ENCODE measurements at places on chromosomes 5 and 9.

GRCh38 chr5:3121813-3122212, 370.3 kb upstream of the IRX2 start:
- no peak for DNase-seq

GRCh38 chr5:129601576-129601975, 141.5 kb downstream of the ADAMTS19 start:
- no peak for DNase-seq

DNA sequence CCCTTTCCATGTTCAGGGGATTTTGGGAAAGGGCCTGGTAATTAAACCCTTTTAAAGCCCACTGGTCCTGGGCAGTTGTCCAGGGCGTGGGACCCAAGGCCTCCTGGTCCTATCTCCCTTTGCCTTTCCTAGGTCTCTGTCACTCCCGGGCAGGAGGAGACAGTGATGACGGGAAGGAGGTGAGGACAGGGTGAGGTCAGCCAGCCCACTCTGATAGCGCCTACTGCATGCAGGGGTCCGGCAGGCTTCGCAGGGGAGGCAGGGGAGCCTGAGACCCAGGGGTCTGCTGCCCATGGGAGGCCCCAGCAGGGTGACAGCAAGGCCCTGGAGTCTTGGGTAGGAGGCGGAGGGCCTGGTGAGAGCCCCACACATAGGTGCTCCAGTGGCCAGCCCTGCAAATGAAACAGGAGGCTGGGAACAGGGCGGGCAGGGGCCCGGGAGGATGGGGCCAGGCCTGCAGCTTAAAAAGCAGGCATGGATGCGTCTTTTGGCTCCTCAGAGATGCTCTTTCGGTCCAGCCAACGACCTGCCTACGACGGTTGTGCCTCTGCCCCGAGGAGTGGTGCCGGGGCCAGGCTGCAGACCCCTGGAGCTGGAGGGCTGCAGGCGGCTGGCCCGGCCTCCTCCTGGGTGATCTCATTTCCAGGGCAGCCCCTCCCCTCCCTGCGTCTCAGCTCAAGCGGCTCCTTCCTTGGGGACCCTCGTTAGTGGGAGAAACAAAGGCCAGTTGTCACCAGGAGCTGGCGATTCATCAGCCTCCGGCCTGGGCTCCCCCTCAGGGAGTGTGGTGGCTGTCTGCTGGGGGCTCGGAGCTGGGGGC, 6.7 kb upstream of the RXRA start:
- no peak for DNase-seq

DNA sequence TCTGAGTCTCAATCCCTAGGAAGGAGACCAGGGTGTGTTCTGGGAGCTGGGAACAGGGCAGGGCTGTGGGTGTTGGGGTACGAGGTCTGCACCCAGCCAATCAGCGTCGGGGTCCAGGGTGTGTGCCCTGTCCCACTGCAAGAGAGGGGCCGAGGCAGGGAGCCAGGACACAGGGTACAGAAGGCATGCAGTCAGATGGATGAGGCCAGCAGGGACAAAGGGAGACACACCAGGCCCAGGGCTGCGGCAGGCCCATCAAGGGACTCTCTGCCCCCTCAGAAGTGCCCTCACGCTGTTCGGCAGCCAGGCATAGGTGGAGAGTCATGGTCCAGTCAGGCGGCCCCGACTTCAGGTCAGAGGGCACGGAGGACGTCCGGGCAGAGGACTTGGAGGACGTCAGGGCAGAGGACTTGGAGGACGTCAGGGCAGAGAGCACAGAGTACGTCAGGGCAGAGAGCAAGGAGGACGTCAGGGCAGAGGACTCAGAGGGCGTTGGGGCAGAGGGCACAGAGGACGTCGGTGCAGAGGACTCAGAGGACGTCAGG, 28.8 kb upstream of the ADAMTS2 start:
- DNase-seq = no peak

- no peak for DNase-seq
Measured at GRCh38 chr5:53815471-53815870, 255.0 kb downstream of the NDUFS4 start.

- DNase-seq = no peak
Measured at GRCh38 chr9:101848485-101848919, 110.1 kb upstream of the GRIN3A start.

DNA sequence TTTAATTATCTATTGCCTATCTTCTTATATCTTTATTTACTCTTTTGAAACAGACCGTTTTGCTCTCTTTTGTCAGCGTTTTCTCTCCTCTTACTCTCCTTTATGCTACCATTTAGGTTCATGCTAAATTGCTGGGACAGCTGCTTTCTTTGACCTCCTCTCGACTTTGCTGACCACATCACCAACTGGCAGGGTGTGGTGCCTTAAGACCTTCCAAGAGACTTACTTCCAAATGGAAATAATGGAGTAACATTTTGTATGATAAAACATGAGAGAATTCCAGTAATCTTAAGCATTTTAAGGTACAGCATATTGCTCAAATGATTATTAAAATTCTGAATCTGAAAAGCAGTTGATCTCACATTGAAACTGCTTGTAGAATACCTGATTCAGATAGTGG, 71.5 kb upstream of the MEF2C start:
- no peak for DNase-seq

GRCh38 chr5:167576897-167577296, 714.5 kb upstream of the WWC1 start:
- DNase-seq = no peak

DNA sequence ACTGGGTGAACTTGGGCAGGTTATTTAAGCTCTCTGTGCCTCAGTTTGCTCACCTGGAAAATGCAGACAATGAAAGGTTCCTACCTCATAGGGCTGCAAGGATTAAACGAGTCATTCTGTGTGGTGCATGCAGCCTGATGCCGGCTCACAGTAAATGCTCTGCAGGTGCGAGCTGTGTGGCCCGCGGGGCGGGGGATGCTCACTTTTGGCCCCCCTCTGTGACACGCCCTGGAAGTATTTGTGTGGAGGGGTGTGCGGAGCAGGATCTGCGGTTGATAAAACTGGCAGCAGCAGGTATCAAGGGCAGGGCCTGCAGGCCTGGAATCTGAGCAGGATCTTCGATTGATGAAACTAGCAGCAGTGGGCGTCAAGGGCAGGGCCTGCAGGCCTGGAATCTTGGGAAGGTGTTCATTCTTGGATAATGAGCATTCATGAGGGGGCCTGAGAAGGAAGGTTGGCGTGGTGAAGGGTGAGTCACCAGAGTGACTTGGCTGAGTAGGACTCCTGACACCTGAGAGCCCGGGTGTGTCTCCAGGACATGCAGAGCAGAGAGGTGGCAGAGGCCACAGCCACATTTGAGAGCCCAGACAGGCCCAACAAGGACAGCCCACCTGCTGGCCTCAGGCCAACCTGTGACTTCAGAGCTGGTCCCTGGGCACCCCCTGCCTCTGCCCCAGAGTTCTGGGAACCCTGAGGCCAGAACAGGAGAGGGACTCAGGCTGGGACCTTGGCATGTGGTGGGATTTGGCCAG, 11.9 kb downstream of the UNC5A start:
- DNase-seq = no peak

DNA sequence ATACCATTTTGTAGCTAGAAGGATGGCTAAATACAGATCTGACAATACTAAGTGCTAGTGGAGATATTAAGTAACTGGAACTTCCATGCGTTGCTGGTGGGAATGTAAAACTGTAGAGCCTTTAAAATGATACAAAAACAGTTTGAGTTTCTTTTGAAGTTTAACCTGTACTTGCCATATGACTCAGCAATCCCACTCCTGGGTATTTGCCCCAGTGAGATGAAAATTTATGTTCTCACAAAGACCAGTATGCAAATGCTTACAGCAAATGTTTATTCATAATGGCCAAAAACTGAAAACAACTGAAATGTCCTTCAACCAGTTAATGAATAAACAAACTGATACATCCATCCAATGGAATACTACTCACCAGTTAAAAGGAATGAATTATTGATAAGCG, 137.3 kb downstream of the SLC12A2 start:
- no peak for DNase-seq

GRCh38 chr5:154475591-154476353, 2.3 kb downstream of the HAND1 start:
- DNase-seq = no peak

GRCh38 chr5:27619982-27620381, 581.6 kb upstream of the CDH9 start:
- DNase-seq = no peak

DNA sequence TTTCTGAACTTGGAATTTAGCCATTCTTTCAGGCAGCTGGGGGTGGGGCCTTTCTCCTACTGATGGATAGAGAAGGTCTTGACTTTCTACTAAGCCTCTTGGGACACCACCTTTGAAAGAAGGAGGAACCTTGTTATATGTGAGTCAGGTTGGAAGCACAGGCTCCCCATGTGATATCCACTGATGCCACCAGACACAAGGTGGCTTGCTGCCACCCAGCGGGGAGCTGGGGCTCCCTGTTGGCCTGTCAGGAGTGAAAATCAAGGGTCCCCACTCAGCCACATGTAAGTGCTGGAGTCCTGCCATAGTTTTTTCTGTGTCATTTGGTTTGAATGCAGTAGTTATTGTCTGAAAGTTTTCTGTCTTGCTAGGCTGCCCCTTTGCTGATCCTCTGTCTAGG, 252.4 kb upstream of the NFIL3 start:
- no peak for DNase-seq

DNA sequence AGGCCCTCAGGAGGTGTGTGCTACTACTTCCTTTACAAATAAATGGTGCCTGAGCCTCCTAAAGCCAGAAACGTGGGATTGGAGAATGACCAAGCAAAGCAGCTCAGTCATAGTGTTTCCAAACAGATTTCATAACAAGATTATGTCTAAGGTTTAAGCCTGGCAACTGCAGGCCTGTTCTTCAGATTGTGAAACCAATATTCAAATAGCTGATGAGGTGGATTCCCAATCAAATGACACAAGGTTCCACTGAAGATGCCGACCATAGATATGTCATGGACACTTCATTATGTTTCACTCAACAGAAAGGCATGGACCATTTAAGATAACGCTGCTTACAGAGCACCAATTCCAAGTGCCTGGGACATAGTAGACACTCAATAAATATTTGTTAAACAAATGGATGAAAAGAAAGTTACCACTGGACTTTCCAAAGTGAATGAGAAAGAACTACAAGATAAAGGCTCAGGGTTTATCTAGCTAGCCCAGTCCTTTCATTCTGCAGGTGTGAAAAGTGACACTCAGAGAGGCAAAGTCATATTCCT, 189.5 kb downstream of the ACTL7B start:
- DNase-seq = no peak

DNA sequence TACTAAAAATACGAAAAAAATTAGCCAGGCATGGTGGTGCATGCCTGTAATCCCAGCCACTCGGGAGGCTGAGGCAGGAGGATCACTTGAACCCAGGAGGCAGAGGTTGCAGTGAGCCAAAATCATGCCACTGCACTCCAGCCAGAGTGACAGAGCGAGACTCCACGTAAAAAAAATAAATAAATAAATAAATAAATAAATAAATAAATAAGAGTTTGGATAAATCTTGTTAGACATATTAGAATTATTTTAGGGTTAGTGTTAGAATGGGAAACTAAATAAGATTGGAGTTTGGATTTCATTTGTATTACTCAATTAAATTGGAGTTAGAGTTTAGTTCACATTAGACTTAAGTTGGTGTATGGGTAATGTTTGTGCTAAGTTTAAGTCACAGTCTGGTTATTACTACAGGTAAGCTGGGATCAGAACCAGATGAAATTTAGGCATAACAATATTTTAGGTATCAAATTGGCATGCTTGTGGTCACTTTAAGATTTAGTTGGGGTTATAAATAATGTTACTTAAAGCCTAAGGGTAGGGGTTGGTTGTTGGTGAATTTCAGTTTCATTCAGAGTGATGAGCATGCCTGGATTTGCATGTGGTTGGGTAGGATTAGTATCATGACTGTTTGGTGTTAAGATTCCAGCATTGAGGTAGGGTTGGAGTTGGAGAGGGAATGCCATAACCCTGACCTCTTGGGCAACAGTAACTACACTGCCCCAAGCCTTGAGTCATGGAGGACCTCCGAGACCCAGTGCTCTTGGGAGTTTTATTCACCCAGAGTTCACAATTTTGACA, 3.3 kb downstream of the OR5C1 start:
- no peak for DNase-seq

DNA sequence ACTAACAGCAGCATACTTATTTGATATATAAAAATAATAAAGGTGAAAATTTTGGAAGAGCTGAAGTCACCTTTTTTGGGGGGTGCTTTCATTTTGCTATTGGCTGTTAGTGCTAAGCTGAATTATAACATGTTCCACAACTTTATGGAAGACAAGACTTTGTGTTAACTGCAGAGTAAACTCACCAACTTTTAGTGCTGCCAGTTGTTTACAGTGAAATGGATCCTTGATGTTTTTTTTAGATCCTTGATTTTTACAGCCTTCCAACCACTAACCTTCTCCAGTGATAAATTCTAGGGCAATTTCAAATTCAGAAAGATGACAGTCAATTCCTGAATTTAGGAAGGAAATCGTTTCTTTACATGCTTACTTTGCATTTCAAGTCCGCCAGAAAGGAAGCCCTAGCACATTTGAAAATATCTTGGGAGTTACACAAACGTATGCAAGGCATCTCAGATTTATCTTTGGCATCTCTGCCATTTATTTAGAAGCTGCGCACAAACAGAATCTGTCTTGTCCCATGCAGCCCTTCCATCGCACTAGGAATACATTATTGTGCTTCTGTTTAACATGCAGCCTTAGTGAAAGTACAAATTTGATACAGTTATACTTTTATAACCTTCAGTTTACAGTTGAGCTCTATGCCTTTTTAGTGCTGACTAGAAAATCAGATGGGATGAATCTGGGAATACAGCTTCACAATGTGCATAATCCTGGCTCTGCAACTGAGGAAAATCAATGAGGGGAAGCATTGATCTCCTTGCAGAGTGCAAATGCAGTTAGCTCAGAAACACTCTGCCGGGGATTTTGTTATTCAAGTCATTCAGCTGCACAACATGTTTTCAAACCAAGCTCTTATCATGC, 142.4 kb upstream of the ZNF608 start:
- DNase-seq = no peak

- DNase-seq = no peak
Measured at GRCh38 chr5:151770383-151771258, 1.1 kb upstream of the G3BP1 start.

DNA sequence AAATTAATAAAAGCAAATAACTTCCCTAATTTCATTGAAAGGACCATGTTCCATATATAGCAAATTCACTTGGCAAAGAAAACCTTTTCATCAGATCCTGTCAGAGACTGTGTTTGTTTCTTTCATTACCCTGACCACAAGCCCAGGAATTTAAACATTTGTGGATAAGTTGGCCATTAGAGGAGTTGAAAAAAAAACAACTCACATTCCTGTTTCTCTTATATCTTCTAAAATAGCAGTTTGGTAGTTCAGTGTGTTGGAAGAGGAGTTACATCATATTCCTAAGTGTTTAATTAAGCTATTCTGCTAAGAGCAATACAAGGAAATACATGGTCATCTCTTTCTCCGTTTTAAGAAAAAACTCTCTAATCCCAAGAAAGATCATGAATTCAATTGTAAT, 505.6 kb downstream of the TLE1 start:
- DNase-seq = no peak

Data from HL-60 (cell line).